ENCODE measurements at places on chromosomes 1 and 21.

GRCh38 chr1:32128479-32128878, 20.6 kb downstream of the KPNA6 start:
- DNase-seq: no peak

DNA sequence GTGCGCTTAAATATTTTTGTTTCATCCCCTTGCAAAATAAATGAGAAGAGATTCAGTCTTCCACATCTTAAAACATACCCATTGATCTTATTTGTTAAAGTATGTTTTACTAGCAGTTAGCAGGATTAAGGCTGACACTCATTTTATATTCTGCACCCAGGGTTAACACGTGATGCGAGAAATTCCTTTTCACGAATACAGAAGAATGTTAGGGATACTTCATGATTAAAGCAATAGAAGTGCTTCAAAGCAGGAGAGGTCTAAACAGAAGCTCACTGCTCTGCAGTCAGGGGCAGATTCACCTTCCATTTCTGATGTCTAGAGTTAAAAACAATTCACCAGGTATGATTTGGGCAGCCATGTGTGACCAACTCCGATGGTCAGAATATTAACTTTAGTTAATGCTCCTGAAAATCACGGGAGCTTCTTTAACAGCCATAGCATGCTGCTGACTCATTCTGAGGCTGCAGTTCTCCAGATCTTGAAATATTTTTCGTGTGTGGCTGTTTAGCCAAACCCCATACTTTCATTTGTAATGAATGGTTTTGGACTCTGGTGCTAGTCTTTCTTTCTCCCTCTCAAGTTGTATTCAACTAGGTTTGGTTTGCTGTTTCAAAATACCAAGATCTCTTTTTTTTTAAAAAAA, 19.7 kb downstream of the BCAR3 start:
- no peak for DNase-seq

DNA sequence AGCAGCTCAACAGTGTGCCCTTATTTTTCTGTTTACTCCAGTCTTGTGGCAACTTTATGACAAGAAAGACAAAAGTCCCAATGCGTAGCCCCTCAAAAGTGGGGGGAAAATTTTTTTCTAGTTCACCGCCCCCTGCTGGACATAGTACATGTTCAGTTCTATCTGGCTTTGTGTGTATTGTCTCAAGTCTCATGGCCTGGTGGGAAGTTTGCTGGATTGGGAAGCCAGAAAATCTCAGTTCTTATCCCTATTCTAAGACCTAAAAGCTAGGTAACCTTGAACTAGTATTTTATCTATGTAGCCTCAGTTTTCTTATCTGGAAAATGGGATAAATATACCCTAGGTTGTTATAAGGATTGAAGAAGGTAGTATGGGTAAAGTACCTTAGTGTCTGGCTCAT, 55.8 kb upstream of the LDLRAP1 start:
- no peak for DNase-seq

GRCh38 chr21:21481239-21481638, 483.0 kb downstream of the NCAM2 start:
- DNase-seq: no peak

DNA sequence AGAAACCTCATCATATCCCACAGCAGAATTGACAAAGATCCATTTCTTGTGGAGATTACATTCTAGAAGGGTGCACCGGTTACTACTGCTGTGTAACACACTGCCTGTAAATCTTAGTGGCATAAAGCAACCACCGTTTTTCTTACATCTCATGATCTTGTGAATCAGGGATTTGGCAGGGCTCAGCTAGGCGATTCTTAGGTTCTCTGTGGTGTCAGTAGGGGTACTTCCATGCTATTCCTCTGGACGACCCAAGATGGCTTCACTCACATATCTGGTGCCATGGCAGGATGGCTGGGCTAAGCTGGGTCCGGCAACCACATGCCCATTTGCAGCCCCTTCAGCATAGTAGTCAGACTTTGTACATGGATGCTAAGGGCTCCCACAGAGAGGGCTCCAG, 179.8 kb upstream of the TMEM51 start:
- no peak for DNase-seq

DNA sequence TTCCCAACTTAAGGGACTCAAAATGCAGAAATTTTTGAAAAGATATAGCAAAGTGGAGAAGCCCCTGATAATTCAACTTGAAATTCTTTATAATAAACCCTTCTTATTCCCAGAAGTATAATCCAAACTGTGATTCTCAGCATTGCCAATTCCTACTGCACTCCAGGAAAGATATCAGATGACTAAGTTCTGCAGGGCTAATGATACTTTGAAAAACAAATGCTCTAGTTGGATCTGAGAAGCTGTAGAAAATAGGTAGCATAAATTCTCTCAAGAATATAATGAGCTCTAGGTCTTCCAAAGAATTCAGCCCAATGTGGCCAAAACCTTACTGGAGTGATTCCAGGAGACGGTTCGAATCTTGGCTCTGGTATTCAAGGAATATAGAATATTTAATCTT, 294.0 kb upstream of the PTBP2 start:
- DNase-seq: no peak

GRCh38 chr1:153353226-153353947, 4.3 kb upstream of the S100A9 start:
- DNase-seq: no peak

- DNase-seq: no peak
Measured at GRCh38 chr21:28317177-28317950, 675.3 kb downstream of the LTN1 start.

DNA sequence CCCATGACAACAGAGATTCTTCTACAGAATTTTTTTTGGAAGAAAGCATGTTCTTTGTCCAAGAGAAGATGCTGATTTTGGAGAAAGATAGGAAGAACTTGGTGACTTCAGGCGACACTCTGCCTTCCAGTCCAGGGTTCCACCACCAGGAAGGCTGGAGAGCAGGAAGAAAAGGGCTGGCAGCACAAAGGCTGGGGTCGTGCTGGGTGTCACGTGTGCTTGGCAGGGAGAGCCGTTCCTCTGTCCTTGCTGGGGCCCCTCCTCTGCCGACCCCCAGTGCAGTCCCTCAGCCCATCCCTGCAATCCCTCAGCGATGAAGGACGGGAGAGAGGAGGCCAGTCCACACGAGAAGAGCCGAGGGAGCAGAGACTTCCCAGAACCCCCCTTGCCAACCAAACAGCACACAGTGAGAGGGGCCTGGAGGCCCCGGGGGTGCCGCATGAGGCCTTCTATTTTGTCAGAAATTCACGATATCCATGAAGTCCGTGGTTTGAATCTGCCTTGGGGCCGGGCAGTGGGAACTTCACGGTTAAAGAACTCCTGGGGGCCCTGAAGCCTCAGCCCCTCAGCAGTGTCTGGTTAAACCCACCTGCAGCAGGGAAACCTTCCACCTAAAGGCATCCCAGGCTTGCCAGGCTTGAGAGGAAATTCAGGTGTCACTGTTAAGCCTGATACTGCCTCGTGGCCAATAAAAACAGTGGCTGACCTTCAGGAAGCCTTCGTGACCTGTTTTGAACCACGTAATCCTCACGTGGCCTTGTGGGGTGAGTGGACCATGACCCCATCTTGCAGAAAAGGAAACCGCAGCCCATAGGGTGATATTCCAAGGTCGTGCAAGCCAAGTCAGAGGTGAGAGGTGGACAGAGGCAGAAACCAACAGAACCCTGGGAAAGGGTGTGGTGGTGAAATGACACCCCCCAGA, 3.4 kb downstream of the KRTAP10-12 start:
- no peak for DNase-seq

DNA sequence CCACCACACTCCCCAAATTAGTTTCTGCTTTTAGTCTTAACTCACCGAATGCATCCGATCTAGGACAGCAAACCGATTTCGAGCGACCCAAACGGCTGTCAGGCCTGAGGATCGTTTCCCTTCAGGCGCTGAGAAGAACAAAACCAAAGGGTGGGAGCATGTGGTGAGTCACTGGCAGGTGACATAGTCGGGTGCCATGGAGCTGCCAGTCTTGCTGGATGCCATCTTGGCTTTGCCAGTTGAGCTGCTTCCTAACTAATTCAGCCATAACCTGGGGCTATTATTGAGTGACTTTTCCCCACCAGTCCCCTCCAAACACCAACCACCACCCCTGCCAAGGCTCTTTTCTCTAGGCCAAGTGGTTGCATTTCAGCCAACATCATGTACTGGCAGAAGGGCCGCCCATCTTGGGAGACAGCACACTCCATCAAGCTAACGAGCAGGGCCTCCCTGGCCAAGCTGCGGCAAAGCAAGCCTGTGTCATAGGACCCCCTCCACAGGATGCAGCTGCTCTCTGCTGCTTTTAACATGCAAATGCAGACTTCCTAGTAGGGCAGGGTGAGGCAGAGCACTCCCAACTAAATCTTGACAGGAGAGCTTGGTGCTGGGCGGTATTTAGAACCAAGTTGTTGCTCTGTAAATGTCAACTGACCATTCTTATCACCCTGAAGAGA, 22.3 kb upstream of the PEX19 start:
- no peak for DNase-seq

DNA sequence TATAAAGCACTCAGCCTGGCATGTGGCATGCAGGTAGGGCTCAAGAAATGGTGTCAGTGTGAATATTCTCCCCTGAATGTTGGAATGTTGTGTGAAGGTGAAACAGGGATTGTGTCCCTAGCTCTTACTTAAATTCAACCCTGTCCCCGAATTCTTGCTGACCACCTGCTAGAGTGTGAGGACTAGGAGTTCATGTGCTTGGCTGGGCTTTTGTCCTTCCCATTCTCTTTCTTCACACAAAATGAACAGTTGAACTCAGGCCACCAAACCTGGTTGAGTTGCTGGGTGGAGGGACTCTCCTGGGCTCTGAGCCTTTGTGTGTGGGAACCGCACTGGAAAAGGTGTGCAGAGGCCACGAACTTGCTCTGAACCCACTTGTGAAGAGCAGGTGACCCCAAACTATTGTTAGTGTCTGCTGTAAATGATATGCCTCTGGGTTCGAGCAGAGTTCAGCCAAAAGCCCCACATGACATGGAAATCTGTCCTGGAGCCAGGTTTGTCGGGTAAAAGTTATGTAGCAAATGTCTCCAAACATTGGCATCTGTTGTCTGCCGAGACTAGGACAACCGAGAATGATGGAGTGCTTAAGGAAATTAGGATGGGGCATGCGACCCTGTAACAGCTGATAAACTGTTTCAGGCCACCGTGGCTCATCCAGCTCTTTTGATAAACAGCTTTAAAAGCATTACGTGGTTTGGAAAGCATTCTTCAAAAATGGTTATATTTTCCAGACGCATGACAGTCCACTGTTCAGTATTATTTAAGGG, 144.2 kb downstream of the DHRS3 start:
- DNase-seq: no peak

DNA sequence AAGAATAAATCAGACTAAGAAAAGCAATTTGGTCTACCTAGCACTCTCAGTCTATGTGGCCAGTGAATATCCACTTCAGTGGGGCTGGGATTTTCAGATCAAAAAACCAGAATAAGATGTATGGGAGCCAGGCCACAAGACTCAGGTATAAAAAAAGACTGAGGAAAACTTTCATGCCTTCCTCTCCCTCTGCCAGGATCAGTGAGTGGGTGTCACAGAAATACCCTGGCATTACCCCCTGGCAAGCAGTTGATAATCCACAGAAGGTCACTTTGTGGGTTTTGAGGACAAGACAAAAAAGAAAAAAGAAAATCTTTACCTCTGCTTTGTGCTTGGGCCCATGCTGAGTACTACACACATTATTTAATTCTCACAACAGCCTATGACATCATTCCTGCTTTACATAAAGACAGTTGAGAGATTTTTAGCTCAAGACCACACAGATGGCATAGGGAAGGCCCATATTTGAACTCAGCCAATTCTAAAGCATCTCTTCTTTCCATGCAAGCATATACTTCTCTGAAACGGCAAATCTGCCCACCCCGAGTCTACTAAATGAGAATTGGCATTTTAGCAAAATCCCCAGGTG, 57.6 kb downstream of the DESI2 start:
- no peak for DNase-seq

DNA sequence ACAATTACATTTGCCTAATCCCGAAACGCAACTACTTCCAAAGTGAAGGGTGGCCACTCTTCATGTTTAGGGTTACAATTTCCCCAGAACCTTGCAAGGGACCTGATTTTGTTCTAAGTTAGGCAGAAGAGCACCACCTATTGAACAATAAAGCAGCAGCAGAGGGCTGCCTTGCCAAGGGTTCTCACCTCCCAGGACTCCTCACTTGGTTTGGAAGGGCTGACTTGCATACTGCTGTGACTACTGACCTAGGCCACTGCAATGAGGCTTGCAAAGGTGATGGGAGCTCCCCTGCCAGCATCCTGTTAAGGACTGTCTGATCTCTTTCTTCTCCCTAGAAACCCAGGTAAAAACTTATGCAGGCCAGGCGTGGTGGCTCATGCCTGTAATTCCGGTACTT, 14.2 kb downstream of the MTOR start:
- DNase-seq: no peak

- no peak for DNase-seq
Measured at GRCh38 chr1:23481026-23481597, 2.9 kb downstream of the ASAP3 start.

GRCh38 chr1:222641269-222641948, 23.5 kb downstream of the MIA3 start:
- DNase-seq: no peak

- no peak for DNase-seq
Measured at GRCh38 chr1:56571448-56571847, 7.9 kb downstream of the PLPP3 start.

DNA sequence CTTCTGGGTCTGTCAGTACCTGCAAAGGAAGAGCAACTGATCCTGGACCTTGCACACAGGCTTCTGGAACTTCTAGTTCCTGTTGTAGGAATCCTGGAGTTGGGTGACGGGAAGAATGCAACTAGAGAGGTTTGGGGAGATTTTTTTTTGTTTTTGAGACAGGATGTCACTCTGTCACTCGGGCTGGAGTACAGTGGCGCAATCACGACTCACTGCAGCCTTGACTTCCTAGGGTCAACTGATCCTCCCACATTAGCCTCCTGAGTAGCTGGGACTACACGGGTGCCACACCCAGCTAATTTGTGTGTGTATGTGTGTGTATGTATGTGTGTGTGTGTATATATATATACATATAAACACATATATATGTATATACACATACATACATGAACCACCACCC, 18.8 kb downstream of the ENTREP3 start:
- no peak for DNase-seq

GRCh38 chr21:42439284-42440186, 35.8 kb downstream of the UBASH3A start:
- DNase-seq: no peak

GRCh38 chr1:197319631-197320030, 51.6 kb downstream of the CRB1 start:
- no peak for DNase-seq

DNA sequence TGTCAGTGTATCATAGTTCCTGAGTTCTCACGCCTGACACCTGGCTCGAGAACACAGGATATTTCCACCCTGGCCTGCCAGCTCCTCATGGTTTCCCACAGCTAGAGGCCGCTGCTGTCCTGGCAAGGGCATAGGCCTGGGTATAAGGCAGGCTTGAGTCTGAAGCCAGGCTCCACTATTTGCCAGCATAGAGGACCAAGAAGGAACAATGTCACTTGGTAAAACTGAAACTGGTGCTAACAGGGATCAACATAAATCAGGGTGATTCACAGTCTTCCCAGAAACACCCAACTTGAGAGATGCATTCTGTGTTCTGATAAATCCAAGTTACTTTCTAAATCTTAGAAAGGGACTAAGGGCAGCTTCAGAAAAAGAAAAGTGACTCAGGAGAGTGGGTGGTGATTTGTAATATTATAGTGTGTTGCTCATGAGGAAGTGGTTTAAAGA, 6.9 kb upstream of the S100A2 start:
- DNase-seq: no peak

- no peak for DNase-seq
Measured at GRCh38 chr1:212364985-212365384, 49.7 kb downstream of the PACC1 start.

Measured in stimulated activated CD8-positive, alpha-beta memory T cell treated with anti-CD3 and anti-CD28 coated beads, Interleukin-15, amount 100 ng/mL, for 24 hours (primary cell).